ENCODE measurements at places on chromosomes 5 and 9. TPM values are rescaled to one million over a fixed set of nuclear protein-coding genes. Genes with fewer than 3 reads are reported as not detected.

- DNase-seq: no peak
Measured at GRCh38 chr9:100308965-100309564, 43.7 kb downstream of the TEX10 start.

GRCh38 chr9:123998970-123999621, 12.5 kb upstream of the LHX2 start:
- no peak for DNase-seq

DNA sequence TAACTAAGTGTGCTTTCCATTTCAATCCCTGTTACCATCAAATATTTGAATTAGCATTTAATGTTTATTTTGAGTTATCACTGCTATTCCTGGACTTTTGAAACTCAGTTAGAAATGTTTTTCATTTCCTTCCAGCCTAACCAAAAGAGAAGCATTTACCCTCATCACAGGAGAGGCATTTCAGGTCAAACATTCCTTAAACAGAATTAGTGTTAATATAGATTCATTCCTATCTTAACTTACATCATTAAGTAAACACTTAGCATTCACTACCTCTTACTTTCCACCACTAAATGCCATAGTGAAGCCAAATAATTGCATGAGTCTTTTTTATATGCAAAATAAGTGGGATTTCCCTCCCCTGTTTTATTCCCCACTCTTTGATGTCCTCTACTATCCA, 136.6 kb upstream of the OR13F1 start:
- DNase-seq: no peak

DNA sequence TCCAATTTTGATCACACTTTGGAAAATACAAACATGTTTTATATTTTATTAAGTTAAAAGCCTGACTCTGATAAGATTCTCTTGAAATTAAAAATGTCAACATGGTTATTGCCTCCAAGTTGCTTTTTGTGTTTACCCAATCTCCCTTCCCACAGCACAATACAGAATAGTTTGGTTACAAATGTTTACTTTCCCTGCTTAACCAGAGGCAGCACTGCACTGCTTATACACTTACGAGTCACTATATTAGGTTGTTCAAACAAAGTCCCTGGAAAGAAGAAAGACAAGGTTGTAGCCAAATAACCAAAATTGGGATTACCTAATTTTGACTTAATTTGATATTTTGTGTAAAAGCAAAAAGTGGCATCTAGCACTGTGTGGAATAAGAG, 25.9 kb downstream of the SRFBP1 start:
- DNase-seq: no peak

GRCh38 chr9:3035579-3036332, 191.9 kb upstream of the PUM3 start:
- DNase-seq: no peak

The POU5F2 gene
- 0.72 TPM for total RNA-seq

DNA sequence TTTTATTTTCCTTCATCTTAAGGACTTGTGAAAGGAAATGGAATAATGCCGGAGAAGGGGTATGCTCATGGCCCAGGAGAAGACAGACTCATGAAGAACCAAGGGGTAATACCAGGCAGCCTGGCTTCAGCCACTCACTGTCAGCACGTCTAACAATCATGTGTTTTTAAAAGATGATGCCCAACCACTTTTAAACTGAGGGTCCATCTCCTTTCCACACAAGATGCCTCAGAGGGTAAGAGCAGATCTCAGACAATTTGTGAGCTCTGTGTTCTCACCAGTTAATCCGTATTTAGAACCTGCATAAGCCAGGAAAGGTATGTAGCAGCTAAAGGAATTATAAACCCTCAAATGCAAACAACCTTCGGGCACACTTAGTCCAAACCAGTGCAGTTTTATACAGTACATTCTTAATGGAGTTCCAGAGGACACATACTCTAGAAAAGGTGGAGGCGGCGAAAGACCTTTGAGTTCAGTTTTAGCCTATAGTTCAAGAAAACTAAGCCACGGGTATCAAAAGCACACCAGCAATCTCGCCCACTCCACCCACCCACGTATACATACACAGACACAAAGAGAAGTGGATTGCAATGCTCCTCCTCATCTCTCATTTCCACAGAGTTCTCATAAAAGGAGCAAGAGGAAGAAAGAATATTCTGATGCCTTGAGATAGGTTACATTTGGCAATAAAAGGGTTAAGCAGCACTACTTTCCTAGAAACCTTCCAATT, 2.6 kb downstream of the DIAPH1 start:
- DNase-seq: no peak

DNA sequence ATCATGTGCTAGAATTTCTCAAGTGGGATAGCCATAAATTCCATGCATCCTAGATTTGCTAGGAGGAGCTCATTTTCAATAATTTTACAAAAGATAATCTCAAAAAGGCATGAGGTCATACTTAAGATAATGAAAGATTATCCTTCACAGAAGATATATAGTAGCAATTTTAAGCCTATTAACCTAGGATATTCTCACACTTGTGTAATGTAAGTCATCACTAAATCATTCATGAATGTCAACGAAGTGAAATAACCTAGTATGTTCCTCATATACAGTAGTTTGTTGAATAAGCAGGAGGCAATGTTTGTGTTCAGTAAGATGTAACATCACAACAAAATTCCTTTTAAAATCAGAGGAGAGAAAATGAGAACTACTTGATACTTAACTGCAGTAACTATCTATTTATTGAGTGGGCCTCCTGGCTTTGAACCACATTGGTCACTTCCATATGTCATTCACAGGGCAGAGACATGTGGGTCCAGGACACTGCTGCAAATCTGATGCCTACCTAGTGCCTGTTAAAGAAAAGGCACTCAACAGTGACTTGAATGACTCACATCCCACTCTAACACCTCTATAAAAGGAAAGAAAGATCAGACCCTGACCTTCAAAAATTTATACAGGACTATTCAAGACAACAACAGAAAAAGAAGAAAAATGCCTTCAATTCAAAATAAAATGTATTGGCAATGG, 8.2 kb downstream of the LIFR start:
- no peak for DNase-seq

GRCh38 chr5:120108586-120109248, 355.4 kb upstream of the PRR16 start:
- peak; percentile 33 for DNase-seq

- DNase-seq: no peak
Measured at GRCh38 chr9:73541923-73542322, 390.3 kb downstream of the ANXA1 start.

GRCh38 chr5:4639946-4640345, 500.2 kb upstream of the ADAMTS16 start:
- DNase-seq: no peak

The DMRT2 gene
- total RNA-seq: not detected

The OBP2B gene
- total RNA-seq: not detected

GRCh38 chr9:86830356-86830755, 117.0 kb downstream of the GAS1 start:
- DNase-seq: no peak

The ARL14EPL gene
- not detected for total RNA-seq

The MCIDAS gene
- total RNA-seq: 1.8 TPM

The CD180 gene
- total RNA-seq: not detected

- no peak for DNase-seq
Measured at GRCh38 chr5:147860641-147861025, 17.9 kb upstream of the SCGB3A2 start.

The NRG2 gene
- 0.23 TPM for total RNA-seq

DNA sequence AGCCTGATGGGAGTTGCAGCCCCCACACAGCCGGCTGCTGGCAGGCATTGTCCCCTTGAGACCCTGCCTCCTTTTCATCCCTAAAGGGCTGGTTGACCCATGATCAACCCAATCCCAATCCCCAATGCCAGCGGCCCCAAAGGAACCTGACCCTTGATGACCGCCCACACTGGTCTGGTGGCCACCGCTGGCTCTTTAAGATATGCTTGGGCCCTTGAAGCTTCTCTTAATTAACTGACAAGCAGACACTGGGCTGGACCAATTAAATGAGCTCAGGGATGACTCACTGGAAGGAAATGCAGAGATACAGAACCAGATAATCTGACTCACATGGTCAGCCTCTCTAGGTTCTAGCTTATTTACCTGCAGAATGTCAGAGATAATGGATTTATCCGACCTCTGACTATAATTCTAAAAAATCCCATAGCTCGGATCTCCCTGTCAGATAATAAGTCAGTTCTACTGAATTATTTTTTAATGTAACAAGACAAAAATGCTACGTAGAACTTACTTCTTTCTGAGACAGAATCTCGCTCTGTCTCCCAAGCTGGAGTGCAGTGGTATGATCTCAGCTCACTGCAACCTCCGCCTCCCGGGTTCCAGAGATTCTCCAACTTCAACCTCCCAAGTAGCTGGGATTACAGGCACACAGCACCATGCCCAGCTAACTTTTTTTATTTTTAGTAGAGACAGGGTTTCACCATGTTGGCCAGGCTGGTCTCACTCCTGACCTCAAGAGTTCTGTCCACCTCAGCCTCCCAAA, 11.1 kb upstream of the MLANA start:
- DNase-seq: peak; percentile 85

The EIF4E1B gene
- total RNA-seq: not detected

- DNase-seq: peak; percentile 59
Measured at GRCh38 chr5:40429258-40430100, 250.2 kb upstream of the PTGER4 start.

The PCDHGA12 gene
- total RNA-seq: 0.79 TPM

Measured in MCF 10A (cell line).